Fibroblast of skin of right biceps (primary cell): ENCODE measurements at places on chromosomes 1 and 21.

DNA sequence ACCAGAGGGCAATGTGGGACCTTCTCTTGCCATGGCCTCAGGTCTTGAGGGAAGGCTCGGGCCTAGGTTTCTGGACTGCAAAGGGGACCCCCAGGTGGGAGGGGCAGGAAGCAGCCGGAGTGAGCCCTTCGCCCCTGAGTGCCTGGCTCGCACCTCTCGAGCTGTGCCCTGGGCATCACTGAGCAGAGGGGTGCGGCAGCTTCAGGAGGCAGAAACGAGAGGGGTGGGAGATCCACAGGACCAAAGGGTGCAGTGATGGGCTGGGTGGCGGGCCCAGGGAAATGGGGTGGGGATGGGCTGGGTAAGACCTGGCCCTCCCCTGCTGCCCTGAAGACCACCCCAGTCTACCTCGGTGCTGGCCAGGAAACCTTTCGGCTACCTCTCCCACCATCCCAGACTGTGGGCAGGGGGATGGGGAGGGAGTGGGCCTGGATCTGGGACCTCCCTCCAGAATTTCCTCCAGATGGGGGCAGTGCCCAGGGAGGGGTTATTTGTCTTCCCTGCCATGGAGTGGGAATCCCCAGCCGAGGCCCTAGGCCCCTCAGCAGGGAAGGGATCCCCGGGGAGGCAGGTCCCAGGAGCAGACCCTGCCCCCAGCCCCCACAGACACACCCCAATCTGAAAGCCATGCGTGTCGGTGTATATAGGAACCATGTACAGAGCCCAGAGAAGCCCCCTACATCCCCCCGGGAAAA is 21.3 kb downstream of the A3GALT2 start:
- DNase-seq = no peak

GRCh38 chr1:37660664-37661063 is 26.0 kb upstream of the RSPO1 start:
- no peak for DNase-seq

GRCh38 chr1:36411674-36412648 is 14.3 kb upstream of the LSM10 start:
- peak; percentile 49 for DNase-seq

- DNase-seq = no peak
Observed at GRCh38 chr1:111141245-111142220, 1.5 kb downstream of the CEPT1 start.

- DNase-seq = no peak
Observed at GRCh38 chr1:226021401-226021800, 22.3 kb upstream of the SDE2 start.

- no peak for DNase-seq
Observed at GRCh38 chr1:205042911-205043806, at the start of gene CNTN2. Gene CNTN2 (plus strand): TSS chr1:205043212. CDS start chr1:205053186, 9,974 bp downstream.

DNA sequence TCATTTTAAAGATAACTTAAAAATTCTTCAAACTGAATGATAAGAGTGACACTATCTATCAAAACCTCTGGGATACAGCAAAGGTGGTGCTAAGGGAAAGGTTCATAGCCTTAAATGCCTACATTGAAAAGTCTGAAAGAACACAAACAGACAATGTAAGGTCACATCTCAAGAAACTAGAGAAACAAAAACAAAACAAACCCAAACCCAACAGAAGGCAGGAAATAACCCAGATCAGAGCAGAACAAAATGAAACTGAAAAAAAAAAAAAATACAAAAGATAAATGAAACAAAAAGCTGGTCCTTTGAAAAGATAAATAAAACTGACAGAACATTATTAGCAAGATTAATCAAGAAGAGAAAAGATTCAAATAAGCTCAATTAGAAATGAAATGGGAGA is 6.8 kb downstream of the ODF2L start:
- DNase-seq = no peak
